Esophagus squamous epithelium (tissue), 5 donors: ENCODE measurements at places on chromosomes 3 and 15.

DNA sequence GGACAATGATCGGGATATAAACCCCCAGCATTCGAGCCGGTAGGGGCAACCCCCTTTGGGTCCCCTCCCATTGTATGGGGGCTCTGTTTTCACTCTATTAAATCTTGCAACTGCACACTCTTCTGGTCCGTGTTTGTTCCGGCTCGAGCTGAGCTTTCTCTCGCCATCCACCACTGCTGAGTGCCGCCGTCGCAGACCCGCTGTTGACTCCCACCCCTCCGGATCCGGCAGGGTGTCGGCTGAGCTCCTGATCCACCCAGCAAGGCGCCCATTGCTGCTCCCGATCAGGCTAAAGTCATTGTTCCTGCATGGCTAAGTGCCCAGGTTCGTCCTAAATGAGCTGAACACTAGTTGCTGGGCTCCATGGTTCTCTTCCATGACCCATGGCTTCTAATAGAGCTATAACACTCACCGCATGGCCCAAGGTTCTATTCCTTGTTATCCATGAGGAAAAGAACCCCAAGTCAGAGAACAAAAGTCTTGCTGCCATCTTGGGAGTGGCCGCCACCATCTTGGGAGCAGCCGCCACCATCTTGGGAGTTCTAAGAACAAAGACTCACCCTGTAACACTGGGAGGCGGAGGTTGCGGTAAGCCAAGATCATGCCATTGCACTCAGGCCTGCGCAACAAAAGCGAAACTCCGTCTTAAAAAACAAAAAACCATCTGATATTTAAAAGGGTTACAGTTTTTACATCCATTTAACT, 11.2 kb upstream of the EHHADH start:
- no peak for DNase-seq

- no peak for DNase-seq
Observed at GRCh38 chr3:47365213-47366153, 15.3 kb upstream of the PTPN23 start.

DNA sequence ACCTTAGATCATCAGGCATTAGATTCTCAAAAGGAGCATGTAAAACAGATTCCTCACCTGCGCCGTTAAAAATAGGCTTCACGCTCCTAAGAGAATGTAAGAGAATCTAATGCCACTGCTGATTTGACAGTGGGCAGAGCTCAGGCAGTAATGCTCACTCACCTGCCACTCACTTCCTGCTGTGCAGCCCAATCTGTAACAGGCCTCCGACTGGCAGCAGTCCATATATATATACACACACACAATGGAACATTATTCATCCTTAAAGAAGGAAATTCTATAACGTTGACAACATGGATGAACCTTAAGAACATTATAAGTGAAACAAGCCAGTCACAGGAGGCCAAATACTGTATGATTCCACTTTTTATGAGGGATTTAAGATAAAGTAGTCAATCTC, 24.5 kb downstream of the ZNF148 start:
- DNase-seq, result no peak

- DNase-seq, result no peak
Observed at GRCh38 chr3:187274977-187275338, 16.6 kb downstream of the MASP1 start.
